Stimulated activated CD4-positive, alpha-beta T cell treated with anti-CD3 and anti-CD28 coated beads, Interleukin-2, amount 100 ng/mL, for 4 hours (primary cell): ENCODE measurements at places on chromosomes 13 and 19.

DNA sequence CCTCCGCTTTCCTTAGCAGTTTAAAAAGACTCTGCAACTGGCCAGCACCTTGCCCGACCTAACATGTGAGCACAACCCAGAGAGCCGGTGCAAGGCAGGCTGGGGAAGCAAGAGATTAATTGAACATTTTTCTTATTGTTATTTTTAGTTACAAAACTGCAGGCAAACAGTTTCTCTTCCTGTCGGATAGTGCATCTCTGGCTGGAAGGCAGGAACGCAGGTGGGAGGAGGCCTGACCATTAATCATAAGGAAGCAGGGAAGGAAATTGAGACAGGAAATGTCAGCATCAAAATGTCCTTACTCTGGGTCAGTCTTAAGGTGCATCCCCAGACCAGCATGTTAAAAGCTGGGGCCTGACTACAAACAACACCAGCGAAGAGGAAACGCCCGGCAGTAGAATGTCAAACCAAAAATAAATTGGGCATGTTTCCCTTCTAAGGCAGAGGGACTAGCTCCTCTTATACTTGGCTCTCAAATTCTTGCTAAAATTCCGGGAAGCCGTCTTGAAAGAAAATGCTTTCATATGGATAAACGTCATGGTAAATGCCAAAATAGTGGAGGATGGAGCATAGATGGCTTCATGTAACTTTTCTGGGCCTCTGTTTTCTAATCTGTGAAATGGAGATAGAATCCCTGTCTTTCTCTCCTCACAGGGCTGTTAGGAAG, 226.8 kb downstream of the RAP2A start:
- DNase-seq, result no peak

GRCh38 chr19:18542941-18543813, at the start of gene FKBP8:
TSS of gene FKBP8 (minus strand) at chr19:18543573. CDS start at chr19:18541970, 1,603 bp downstream.
- peak; percentile 93 for DNase-seq

GRCh38 chr19:35739275-35740107, 2.8 kb downstream of the IGFLR1 start:
- no peak for DNase-seq

GRCh38 chr19:30448386-30449077, 76.3 kb downstream of the ZNF536 start:
- no peak for DNase-seq

- DNase-seq, result no peak
These were observed 105.0 kb downstream of the SPRY2 start for GRCh38 chr13:80235967-80236302.

GRCh38 chr13:106107061-106107460, 428.4 kb downstream of the EFNB2 start:
- DNase-seq, result no peak

DNA sequence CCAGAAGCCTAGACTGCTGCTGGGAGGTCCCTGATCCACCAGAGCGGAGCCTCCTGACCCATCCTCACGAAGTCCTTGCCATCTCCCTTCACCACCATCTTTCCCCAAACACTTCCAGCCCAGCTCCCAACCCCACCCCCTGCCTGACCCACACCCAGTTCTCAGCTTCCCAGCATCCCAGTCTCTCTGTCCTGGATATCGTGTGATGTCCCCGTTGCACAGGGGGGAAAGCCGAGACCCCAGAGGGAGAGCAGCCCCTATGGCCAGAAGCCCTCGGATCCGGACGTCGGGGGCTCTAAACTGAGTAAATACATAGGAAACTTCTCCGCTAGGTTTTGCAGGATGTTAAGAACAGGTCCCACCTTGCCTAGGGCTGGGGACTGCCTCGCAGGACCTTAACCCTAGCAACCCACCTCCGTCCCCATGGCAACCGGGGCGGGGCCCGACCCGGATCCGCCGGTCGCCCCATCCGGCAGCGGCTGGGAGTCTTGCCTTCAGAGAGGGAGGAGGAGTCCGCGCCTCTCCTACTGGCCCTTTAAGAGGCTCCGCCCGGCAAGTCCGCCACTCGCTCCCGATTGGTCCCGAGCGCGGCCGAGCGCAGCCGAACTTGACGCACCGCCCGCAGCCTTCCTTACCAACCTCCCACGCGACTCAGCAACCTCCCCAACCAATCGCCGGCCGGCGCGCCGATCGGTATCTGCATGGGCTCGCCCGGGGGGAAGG, 451 bp upstream of the HMG20B start:
- DNase-seq, result peak; percentile 100

DNA sequence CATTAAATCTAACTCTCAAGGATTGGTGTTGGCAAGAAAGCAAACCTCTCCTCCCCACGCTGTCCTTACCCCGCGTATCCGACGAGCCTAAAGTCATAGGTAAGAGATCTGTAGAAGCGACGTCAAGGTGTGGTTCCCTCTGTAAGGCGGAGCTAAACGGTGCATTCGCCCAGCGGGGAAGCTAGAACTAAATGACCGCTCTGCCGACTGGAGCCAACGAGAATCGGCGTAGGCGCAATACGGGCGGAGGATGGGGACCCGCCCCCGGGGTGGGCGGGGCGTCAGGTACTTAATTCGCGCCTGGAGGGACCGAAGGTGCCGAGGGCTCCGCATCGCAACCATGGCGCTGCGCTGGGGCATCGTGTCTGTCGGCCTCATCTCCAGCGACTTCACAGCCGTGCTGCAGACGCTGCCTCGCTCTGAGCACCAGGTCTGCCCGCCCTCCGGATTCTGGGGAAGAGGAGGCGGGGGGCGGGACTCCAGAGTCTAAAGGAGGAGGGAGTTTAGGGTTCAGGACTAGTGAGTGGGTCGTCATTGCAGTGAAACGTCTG, at the start of gene DHDH:
DHDH (plus strand) TSS at position 318 of the 551 bp plus-strand sequence; CDS start at position 341, 23 bp downstream.
- peak; percentile 70 for DNase-seq

GRCh38 chr13:26653310-26653709, 95.8 kb downstream of the WASF3 start:
- DNase-seq, result no peak

DNA sequence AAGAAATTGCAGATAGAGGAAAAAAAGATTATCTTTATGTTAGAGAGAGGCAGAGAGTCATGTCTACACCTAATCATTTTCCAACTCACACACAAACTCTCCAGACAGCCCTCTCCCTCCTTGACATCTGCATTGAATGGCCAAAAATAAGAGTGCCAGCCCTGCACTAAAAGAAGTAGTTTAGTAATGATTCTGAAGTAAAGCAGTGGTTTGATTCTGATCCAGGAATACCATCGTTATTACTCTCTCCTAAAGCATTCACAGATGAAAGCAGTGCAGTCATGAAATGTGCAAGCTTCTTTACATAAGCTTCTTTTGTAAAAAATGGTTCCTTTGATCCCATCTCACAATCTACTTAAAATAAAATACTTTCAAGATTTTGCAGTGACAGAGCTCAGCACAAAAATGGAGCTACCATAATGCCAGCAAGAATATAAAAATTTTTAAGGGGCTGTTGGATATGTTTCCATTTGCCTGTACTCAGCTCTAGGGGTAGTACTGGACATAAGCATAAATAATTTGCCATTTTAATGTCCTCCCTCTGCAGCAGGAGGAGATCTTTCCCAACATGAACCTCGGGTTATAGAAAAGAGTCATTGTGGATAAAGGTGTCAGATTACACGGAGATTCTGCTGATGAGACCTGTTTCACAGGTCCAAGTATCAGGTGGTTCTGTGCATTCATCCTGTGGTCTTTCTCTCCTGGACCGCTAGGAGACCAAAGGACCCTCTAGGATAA, 406.3 kb downstream of the DCT start:
- no peak for DNase-seq

DNA sequence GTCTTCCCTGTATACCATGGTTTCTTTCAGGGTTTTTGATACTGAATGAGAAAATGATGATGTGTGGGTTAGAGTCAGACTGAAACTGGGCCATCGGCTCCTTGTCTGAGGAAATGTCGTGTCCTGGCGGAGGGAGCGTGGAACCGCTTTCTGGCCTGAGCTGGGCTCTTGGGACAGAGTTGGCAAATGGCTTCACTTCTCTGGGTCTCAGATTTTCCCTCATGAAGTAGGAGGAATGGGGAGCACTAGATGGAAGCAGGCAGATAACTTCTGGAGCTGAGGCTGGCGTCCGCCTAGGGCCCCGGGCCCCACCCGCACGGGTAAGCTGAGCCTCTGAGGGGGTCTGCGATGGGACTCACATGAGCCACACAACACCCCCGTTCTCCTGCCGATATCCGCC, 133.3 kb upstream of the WASF3 start:
- DNase-seq, result no peak

- no peak for DNase-seq
These were observed 310.7 kb downstream of the ITGBL1 start for GRCh38 chr13:101763191-101763590.

- peak; percentile 47 for DNase-seq
These were observed 1.5 kb downstream of the ERF start for GRCh38 chr19:42253245-42254088.

- DNase-seq, result no peak
These were observed 395.8 kb upstream of the GPC6 start for GRCh38 chr13:92830821-92831220.

DNA sequence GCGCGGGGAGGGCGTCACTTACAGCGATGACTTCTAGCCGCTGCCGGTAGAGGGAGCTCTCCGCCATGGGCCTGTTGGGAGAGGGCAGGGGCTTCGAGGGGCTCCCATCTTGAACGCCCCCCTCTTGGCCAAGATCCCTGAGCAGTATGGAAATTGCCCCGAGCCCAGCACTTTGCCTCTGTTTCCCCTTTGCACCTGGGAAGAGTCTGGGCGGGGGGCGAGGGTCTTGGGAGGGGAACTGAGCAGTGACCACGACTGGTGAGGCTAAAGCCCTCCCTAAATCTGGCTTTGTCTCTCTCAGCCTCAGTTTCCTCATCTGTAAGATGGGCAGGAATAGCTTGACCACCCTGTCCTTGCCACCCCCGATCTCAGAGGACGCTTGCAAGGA, 2.8 kb downstream of the PALM3 start:
- DNase-seq, result no peak

DNA sequence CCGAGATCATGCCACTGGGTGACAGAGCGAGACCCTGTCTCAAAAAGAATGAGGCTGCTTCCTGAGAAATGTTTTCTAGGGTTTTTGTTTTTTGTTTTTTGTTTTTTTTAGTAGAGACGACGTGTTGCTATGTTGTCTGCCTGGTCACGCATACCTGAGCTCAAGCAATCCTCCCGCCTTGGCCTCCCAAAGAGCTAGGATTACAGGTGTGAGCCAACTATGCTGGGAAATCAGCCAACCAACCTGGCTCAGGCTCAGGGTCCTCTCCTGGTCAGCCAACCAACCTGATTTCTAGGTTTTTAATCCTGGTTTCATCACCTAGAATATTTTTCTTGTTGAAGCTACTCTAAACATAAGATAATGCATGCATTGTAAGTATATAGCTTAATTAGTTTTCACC, 7.8 kb downstream of the DHX34 start:
- DNase-seq, result no peak

DNA sequence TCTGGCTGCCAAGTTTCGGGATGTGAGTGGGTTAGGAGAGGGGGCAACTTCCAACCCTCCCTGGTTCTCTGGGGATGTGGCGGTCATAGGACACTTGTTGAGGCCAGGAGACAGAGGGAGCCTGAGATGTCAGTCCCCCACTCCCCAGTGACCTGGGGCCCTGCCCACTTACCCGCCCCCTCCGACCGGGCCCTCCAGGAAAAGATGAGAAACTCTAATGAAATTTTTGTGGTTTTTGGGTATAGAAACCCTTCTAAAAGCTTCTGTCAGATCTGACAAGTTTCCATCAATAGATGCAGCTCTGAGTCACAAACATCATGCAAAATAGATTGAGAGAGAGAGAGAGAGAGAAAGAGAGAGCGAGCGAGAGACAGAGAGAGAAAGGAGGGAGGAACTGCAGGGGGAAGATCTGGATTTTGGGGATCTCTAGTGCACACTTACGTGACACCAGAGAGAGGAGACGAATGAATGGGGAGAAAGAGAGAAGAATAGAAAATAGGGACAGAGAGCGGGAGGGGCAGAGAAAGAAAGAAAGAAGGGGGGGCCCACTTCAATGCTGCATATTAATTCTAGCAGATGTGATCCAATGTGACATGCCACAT, 94.0 kb downstream of the PTPRS start:
- no peak for DNase-seq

DNA sequence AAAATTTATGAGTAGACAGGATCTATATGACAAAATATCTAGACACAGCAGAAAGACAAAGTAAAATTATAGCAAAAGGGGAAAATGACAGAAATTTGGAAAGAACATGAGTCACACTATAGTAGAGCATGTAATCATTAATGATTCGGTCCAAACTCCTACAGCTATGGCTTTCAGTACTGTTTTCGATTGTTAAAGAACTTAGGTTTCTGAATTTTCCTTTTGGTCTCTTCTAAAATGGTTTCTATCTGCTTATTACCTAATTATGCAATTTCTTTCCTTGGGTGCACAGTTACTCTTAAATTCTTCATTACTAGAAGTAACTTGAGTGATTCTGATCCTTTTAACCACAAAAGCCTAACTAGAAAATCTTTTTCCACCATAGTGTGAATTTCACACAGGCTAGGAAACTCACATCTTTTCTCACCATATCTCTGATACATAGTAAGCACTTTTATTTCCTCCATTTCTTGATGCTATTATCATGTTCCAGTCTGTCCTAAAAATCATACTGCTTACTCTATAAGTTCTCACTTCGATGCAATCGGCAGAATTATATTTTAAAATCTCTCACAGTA, 1101.4 kb downstream of the PCDH9 start:
- no peak for DNase-seq

DNA sequence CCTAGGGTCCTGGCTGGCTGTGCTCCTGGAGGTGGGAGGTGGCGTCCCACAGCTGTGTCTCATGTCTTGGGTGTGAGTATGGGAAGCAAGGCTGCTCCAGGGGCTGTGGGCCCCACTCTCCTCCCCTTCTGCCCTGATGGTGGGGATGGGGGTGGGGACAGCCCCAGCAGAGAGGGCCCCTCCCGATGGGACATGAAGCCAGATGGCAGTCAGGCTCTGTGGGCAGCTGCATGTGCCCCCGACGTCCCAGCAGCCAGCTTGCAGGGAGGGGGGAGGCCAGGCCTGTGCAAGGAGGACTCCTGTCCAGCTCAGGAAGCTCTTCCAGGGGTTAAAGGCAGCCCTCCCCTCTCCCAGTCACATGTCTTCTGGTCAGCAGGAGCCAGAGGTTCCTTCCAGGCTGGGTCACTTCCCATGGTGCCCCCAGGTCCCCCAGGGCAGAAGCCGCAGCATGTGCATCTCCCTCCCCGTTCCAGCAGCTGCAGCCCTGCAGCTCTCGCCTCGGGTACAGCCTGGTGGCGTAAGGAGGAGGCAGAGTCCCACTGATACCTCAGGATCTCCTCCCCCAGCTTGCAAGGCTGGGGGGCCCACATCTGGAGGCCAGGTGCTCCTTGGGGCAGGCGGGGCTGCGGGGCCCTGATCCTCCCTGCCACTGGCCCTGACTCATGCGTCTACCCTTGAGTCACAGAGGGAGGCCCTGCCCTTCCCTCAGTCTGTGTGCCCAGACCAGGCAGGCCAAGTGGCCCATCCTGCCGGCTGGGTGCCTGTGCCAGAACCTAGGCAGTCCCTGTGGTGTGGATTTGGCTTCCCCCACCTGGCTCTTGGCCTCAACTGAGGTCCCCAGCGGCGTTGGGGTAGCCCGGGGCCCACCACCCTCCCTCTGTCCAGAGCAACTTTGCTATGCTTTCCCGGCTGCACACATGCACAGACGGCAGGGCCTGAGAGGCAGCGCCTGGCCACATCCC, 13.0 kb downstream of the YIPF2 start:
- DNase-seq, result no peak

- no peak for DNase-seq
These were observed 534.5 kb downstream of the KLF5 start for GRCh38 chr13:73593199-73593765.

- peak; percentile 94 for DNase-seq
These were observed 23.1 kb downstream of the LRFN3 start for GRCh38 chr19:35959040-35959967.

- DNase-seq, result no peak
These were observed 19.5 kb upstream of the NDUFS7 start for GRCh38 chr19:1364070-1364704.
